Fibroblast of villous mesenchyme (primary cell): ENCODE measurements at places on chromosomes 13 and 19.

DNA sequence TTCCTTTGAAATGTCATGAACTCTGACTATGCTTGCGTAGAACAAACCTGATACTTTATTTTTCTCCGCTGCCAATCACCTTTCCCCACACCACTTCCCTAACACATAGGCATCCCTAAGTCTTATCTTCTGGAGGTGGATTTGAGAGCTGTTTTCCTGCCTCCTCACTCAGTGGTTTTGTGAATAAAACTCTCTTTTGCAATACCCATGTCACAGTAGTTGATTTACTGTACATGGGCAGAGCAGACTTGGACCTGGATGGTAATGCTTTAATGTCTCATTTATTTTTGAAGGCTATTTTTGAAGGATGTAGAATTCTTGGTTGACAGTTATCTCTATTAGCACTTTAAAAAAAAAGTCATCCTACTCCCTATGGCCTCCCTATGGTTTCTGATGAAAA, 881.8 kb downstream of the SLITRK5 start:
- DNase-seq, result no peak

DNA sequence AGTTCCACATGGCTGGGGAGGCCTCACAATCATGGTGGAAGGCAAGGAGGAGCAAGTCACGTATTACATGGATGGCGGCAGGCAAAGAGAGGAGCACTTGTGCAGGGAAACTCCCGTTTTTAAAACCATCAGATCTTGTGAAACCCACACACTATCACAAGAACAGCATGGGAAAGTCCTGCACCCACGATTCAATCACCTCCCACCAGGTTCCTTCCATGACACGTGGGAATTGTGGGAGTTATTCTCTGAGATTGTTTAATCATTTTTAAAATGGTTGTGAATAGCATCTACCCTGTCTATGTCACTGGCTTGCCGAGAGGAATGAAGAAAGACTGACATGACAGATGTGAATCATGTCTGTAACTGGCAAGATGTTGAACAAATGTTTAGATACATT, 301.7 kb downstream of the HS6ST3 start:
- no peak for DNase-seq

DNA sequence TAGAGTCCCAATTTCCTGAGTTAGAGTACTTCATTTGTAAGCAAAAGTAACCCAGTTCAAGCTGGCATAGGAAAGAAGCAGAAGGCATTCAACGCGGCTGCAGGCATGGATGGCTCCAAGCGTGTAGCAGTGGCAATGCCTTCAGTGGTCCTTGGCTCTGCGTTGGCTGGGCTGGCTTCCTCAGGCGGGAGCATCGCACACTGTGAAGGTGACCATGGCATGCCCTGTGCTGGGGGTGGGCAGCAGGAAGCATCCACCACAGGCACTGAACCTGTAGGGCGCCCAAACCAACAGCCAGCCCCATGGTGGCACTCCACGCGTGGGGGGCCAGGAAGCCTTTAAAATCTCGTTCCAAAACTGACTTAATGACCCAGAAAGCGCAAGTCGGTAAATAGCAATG, 53.6 kb upstream of the SPACA7 start:
- no peak for DNase-seq

GRCh38 chr13:59210543-59210942, 953.2 kb downstream of the DIAPH3 start:
- no peak for DNase-seq

DNA sequence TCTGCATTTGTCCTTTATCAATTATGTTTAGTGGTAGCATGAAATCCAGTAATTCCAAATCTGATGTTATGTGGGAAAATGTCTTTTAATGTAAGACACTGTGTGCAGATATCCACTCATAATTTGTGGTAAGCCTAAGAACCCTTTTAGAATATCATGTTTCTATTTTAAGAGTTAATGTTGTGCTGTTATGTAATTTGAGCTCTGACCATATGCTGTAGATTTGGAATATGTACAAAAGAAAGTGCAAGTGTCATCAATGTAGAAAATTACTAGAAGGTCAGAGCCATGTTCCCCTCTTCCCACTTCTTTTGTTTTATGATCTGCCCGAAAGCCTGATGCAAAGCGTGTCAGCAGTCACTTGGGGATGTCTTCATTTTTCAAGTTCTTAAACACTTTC, 44.5 kb downstream of the SCEL start:
- no peak for DNase-seq

- peak; percentile 28 for DNase-seq
These were observed 41.4 kb downstream of the DEDD2 start for GRCh38 chr19:42175952-42176648.

- DNase-seq, result no peak
These were observed 59.1 kb downstream of the PEX11G start for GRCh38 chr19:7429638-7430282.

- DNase-seq, result no peak
These were observed 3.9 kb downstream of the FEM1A start for GRCh38 chr19:4795400-4795799.

GRCh38 chr13:93336728-93337127, 110.1 kb downstream of the GPC6 start:
- DNase-seq, result no peak
